Ammon's horn (tissue), 1 donor: ENCODE measurements at places on chromosomes 5 and 9.

- DNase-seq: no peak
These were observed 12.8 kb upstream of the PANK3 start for GRCh38 chr5:168592014-168592368.

DNA sequence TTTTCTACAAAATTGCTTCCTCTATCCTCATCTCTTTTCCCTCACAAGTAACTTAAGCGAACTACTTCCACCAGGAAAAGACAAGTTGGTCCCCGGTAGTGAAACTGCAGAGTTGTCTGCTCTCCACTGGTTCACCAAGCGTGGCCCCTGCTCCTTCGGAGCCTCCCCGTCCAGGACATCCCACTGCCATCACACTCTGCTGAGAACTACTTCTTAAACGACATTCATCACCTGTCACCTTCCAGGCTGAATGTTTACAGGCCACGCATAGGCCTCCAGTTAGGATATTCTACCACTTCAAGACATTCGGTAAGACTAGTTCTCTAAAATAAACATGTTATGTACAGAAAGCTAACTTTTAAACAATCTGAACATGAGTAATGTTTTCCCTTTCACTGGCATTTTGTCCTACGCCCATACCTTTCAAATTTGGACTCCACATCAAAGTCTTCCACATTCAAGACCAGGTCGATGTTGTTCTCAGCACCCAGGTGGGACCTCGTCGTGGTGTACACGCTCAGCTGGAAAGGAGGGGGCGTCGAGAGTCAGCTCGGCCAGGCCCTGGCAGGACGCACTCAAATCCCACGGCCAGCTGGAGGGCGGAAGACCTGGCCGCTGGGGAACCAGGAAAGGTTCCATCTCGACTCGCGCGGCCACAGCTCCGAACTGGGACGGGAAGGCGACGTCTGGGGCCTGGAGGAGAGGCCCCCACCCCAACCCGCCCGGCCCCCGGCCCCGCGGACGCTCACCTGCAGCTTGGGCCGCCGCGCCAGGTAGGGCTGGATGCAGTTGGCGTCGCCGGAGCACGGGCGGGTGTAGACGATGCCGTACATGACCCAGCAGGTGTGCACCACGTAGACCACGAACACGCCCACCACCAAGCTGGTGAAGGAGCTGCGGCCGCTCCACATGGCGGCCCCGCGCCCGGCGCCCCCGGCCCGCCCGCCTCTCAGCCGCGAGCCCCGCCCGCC, 683 bp downstream of the CLPTM1L start:
- DNase-seq: peak; percentile 14

GRCh38 chr5:142425286-142426065, 100.7 kb upstream of the SPRY4 start:
- no peak for DNase-seq

- DNase-seq: no peak
These were observed 104.5 kb upstream of the CHD1 start for GRCh38 chr5:99033014-99033900.

- DNase-seq: peak; percentile 25
These were observed 988 bp downstream of the OXCT1 start for GRCh38 chr5:41869151-41869723.

GRCh38 chr5:137040024-137040423, 459.1 kb downstream of the SPOCK1 start:
- peak; percentile 43 for DNase-seq

DNA sequence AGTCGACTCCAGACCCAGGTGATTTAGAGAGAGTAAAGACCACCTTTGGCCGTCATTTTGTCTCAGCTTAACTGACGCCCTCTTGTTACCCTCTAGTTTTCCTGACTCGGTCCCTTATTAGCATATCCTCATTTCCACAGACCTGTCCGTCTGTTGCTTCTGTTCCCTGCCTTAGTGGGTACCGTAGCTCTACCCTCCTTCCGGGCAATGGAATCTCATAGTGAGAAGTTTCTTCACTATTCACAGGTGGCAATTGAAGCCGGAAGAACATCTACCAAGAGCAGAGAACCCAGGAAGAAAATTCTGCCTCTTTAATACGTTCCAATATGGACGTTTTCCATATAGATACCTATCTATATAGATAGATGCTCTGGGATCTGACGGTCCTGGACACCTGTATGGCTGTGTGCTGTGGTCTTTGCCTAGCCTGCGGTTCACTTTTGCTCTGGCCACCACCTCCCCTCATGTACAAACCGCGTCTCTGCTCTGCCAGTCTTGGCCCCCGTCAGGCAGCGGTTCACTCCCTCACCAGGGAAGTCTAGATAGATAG, 652 bp upstream of the TMEM161B start:
- DNase-seq: peak; percentile 29

DNA sequence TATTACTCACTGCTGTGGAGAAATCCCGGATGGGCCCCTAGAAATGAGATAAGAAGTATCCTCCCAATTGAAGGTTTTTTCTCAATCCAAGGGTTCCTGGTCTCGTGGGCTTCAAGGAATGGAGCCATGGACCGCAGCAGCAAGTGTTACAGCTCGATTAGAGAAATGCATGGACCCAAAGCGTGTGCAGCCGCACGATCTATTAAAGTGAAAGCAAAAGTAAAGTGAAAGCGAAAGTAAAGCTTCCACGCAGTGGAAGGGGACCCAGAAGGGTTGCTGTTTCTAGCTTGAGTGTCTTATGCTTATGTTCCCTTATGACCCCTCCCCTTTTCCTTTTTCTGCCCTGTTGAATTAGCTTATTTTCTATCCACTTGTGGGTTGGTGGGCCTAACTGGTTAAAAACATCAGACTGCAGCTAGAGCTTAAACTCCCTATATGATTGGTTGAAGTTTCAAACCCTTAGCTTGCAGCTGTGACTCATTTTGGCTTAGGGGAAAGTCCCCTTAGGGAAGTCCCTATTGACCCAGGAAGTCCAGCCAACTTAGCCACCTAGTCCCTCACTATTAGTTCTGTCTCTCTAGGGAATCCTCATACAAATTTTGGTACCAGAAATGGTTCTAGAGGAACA, 1111.8 kb downstream of the TAF11L14 start:
- no peak for DNase-seq

- no peak for DNase-seq
These were observed 163.7 kb downstream of the ESM1 start for GRCh38 chr5:54821445-54822323.

GRCh38 chr9:90018688-90019087, 413.9 kb downstream of the GADD45G start:
- peak; percentile 48 for DNase-seq

GRCh38 chr5:136087961-136088871, 44.4 kb upstream of the SMAD5 start:
- no peak for DNase-seq

DNA sequence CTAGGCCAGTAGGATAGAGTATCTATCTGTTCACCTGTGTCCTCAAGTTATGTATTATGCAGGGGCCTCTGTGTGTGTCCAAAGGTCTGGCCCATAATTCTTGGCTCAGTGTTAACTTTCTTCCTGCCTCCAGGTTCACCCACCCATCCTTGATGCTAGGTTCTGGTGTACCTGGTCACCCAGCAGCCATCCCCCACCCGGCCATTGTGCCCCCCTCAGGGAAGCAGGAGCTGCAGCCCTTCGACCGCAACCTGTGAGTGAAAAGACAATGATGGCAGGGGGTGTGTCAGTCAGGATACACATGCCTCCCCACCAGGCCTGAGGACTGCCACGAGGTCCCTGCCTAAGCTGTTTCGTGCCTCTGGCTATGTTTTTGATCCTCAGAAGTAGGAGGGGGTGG, 27.6 kb downstream of the TCF7 start:
- DNase-seq: no peak

DNA sequence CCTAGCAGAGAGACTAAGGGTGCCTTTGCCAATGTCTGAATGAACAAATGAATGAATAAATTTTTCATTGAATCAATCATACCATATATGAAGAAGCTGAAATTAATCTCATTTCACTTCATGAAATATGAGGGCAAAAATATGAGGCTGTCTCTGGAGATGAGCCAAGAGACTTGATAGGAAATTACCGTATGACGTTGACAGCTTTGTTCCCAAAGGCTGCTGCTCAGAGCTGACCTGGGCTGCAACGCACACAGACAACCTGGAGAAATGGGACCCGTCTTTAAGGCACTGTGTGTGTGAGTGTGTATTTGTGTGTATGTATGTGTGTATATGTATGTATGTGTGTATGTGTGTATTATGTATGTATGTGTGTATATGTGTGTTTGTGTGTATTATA, 226.1 kb downstream of the IRX2 start:
- DNase-seq: no peak

DNA sequence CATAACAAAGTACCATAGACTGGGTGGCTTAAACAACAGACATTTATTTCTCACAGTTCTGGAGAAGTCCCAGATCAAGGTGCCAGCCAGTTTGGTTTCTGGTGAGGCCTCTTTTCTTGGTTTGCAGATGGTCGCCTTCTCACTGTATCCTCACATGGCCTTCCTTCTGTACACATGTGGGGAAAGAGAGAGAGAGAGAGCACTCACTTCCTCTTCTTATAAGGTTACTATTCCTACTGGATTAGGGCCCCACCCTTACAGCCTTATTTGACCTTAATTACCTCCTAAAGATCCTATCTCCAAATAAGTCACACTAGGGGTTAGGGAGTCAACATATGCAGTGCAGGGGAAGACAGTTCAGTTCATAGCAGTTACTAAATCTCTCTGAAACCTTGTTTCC, 205.6 kb upstream of the GDNF start:
- no peak for DNase-seq

DNA sequence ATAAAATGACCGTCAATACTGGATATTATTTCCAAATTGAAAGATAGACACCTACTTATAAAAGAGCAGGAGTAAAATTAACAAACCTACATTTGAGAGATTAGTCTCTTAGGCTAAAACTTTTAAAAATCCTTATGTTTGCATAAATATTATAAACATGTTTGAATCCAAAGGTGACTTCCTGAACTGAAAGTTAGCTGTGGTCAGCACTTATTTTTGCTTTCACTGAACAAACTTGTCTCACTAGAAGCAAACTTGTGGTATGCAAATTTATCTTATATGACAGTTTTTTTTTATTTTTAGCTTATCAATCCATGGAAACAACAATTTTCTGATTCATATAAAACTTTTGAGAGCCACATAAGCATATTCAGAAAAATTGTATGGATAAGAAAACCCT, 502.6 kb upstream of the COX7C start:
- DNase-seq: no peak

GRCh38 chr5:169426784-169427183, 125.8 kb upstream of the SLIT3 start:
- DNase-seq: peak; percentile 55

DNA sequence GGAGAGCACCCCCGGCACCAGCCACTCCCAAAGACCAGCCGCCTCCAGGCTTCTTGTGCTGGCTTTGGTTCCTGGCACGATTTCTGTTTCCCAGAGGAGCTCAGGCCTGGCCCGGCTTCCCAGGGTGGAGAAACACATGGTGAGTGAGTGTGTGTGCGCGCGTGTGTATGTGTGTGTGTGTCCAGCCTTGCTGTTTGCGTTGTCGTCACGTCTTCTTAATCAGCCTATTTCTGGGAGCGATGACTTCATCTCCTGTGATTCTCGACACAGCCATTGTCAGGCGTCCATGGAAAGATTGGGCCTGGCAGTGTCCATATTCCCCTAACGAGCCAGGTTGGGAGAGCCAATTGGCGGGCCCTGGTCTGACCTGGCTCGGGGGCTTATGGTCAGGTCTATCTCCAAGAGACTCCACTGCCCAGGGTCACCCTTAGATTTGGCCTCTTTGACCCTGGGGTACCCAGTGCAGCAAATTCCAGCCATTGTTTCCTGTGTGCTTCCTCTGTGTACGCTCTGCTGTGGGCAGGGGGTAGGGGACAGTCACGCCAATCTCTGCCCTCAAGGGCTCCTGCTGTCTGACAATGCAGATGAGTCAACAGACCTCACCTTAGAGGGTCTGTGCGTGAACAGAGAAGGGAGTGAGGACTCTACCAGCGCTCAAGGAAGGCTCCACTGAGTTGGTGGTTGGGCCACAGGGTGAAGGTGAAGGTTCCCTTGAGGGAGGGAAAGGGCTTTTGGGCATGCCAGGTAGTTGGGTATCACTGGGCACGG, 73.8 kb downstream of the DAB2IP start:
- DNase-seq: peak; percentile 82

DNA sequence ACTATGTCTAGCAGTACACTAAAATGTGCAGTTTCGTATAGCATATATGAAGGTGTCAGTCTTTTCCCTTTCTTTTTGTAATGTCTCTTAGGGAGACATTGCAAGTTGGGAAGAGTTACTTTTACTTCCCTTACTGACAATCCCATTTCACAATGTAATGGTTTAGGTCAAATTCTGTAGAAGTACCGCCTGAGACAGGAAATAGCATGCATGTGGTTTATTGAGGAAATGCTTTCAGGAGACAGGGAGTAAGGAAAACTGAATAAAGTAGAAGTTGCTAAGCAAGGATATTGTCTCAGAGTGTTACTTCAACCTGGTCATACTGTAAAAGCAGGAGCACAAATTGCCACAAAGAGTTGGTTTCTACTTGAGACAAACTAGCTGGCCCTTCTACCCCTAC, 32.1 kb upstream of the MSANTD3 start:
- DNase-seq: peak; percentile 6

GRCh38 chr9:87725356-87725899, 491 bp upstream of the CTSL start:
- DNase-seq: peak; percentile 68
